ENCODE measurements at places on chromosomes 16 and 17.

- H3K4me3 ChIP-seq, result peak overlapping the region; percentile 66
- peak; percentile 24 for DNase-seq
- no peaks in the 10 kb centered on the region for H3K36me3 ChIP-seq
- H3K27me3 ChIP-seq, result peaks cover 41% of the 10 kb centered on the region
Measured at GRCh38 chr16:10180771-10181163, 1.5 kb downstream of the GRIN2A start.

- no peak overlapping the region for H3K4me3 ChIP-seq
- no peaks in the 10 kb centered on the region for H3K4me1 ChIP-seq
- no peaks in the 10 kb centered on the region for H3K27me3 ChIP-seq
- H3K36me3 ChIP-seq, result no peaks in the 10 kb centered on the region
Measured at GRCh38 chr16:22673421-22673831, 140.5 kb upstream of the HS3ST2 start.

DNA sequence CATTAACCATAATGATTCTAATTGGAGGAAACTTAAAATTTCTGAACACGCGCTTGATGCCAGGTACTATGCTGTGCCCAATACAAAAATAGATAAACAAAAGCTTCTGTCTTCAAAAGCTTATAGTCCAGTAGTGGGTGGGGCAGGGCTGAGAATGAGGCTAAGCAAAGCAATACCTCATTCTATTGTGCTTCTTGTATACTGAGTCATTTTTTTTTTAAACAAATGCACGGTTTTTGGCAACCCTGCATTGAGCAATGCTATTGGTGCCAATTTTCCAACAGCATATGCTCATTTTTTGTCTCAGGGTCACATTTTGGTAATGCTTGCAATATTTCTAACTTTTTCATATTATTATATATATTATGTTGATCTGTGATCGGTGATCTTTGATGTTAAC lies 34.7 kb upstream of the HNF1B start:
- H3K27me3 ChIP-seq, result no peaks in the 10 kb centered on the region
- H3K36me3 ChIP-seq, result no peaks in the 10 kb centered on the region
- DNase-seq, result no peak
- H3K27ac ChIP-seq, result no peak overlapping the region
- no peak overlapping the region for H3K4me3 ChIP-seq
- H3K4me1 ChIP-seq, result peaks cover 15% of the 10 kb centered on the region

GRCh38 chr16:88383401-88384221 lies 852 bp downstream of the ZNF469 start:
- peaks cover 5% of the 10 kb centered on the region for H3K4me1 ChIP-seq
- H3K4me3 ChIP-seq, result peak overlapping the region; percentile 58
- peak; percentile 24 for DNase-seq
- no peak overlapping the region for H3K27ac ChIP-seq
- H3K27me3 ChIP-seq, result peaks cover 35% of the 10 kb centered on the region

GRCh38 chr16:50251375-50252081 lies 14.8 kb upstream of the ADCY7 start:
- H3K4me3 ChIP-seq, result no peak overlapping the region
- no peaks in the 10 kb centered on the region for H3K36me3 ChIP-seq
- no peaks in the 10 kb centered on the region for H3K27me3 ChIP-seq
- DNase-seq, result no peak

GRCh38 chr16:3091551-3091950 lies 7.5 kb downstream of the ZSCAN10 start:
- no peaks in the 10 kb centered on the region for H3K36me3 ChIP-seq
- DNase-seq, result no peak
- peaks cover 10% of the 10 kb centered on the region for H3K4me1 ChIP-seq
- peaks cover 17% of the 10 kb centered on the region for H3K27me3 ChIP-seq
- H3K4me3 ChIP-seq, result no peak overlapping the region

GRCh38 chr16:79008036-79008868 lies 592.3 kb downstream of the MAF start:
- no peak for DNase-seq
- peaks cover 16% of the 10 kb centered on the region for H3K4me1 ChIP-seq
- H3K27me3 ChIP-seq, result peaks cover 5% of the 10 kb centered on the region
- H3K27ac ChIP-seq, result no peak overlapping the region
- peaks cover 18% of the 10 kb centered on the region for H3K36me3 ChIP-seq

- peaks cover 14% of the 10 kb centered on the region for H3K4me1 ChIP-seq
- DNase-seq, result peak; percentile 55
- no peak overlapping the region for H3K4me3 ChIP-seq
- no peaks in the 10 kb centered on the region for H3K27me3 ChIP-seq
Measured at GRCh38 chr17:27651411-27652345, 20.7 kb downstream of the LGALS9 start.

DNA sequence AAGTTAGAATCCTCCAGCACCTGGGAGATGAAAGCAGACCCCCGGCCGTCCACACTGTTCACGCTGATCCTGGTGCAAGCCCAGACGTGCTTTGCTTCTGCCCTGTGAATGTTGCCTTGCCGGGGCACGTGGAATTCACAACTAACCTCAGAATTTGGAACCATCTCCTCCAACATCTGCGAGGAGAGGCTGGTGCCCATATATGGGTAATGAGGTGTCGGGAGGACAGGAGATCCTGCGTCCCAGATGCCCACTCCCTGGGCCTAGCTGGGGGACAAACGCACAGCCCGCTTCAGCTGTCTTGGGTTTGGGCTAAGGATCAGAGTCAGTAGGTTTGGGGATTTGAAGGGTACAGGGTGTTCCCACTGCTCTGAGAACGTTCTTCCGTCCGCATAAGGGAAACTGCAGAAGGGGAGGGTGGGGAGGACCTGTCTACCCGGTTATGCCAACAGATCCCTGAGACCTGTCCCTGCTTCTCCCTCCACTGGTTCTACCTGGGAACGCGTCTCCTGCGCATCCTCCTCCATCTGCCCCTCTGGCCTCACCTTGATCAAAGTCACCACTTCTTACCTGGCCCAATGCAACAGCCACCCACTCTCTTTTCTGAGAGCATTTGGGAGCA lies 14.1 kb downstream of the PPL start:
- H3K36me3 ChIP-seq, result peaks cover 6% of the 10 kb centered on the region
- H3K27me3 ChIP-seq, result no peaks in the 10 kb centered on the region
- no peaks in the 10 kb centered on the region for H3K4me1 ChIP-seq
- no peak overlapping the region for H3K27ac ChIP-seq

- no peak overlapping the region for H3K27ac ChIP-seq
- no peak for DNase-seq
- no peak overlapping the region for H3K4me3 ChIP-seq
- no peaks in the 10 kb centered on the region for H3K36me3 ChIP-seq
- peaks cover 38% of the 10 kb centered on the region for H3K27me3 ChIP-seq
Measured at GRCh38 chr17:2777242-2777867, 18.9 kb upstream of the RAP1GAP2 start.

- H3K4me3 ChIP-seq, result peak overlapping the region; percentile 3
- no peak overlapping the region for H3K27ac ChIP-seq
- H3K27me3 ChIP-seq, result no peaks in the 10 kb centered on the region
- no peaks in the 10 kb centered on the region for H3K36me3 ChIP-seq
- peaks cover 28% of the 10 kb centered on the region for H3K4me1 ChIP-seq
Measured at GRCh38 chr16:81728435-81728834, 50.7 kb upstream of the PLCG2 start.

DNA sequence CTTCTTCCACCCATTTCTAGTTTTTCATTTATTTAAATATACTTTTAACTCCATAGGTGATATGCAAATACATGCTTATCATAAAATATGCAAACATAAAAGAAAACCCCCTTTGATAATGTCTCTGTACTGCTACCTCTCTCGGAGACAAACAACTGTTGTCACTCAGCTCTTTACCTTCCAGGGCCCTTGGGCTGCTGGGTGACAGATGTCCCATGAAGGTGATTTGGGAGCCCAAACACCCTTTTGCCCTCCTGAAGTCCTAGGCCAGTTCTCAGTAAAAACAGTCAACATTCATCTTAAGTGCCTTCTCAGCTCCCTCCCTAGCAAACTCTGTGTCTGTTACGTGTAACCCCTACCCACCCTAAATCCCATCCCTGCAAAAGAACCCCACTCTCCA lies 37.5 kb downstream of the CHD9 start:
- no peaks in the 10 kb centered on the region for H3K27me3 ChIP-seq
- peak overlapping the region; percentile 62 for H3K4me3 ChIP-seq
- H3K27ac ChIP-seq, result peak overlapping the region; percentile 92
- no peak for DNase-seq
- no peaks in the 10 kb centered on the region for H3K36me3 ChIP-seq

GRCh38 chr17:4607773-4608187 lies 23.5 kb downstream of the SMTNL2 start:
- DNase-seq, result no peak
- H3K4me3 ChIP-seq, result no peak overlapping the region
- H3K4me1 ChIP-seq, result no peaks in the 10 kb centered on the region
- peaks cover 31% of the 10 kb centered on the region for H3K27me3 ChIP-seq

- H3K4me3 ChIP-seq, result no peak overlapping the region
- peaks cover 4% of the 10 kb centered on the region for H3K36me3 ChIP-seq
- DNase-seq, result no peak
- H3K4me1 ChIP-seq, result no peaks in the 10 kb centered on the region
Measured at GRCh38 chr16:46632778-46633733, 11.9 kb upstream of the SHCBP1 start.

GRCh38 chr16:81582655-81583441 lies 138.2 kb downstream of the CMIP start:
- H3K27me3 ChIP-seq, result no peaks in the 10 kb centered on the region
- DNase-seq, result no peak
- peak overlapping the region; percentile 2 for H3K27ac ChIP-seq
- no peaks in the 10 kb centered on the region for H3K36me3 ChIP-seq
- peaks cover 31% of the 10 kb centered on the region for H3K4me1 ChIP-seq
- H3K4me3 ChIP-seq, result no peak overlapping the region

- H3K27me3 ChIP-seq, result peaks cover 7% of the 10 kb centered on the region
- H3K4me3 ChIP-seq, result peak overlapping the region; percentile 0
- no peaks in the 10 kb centered on the region for H3K36me3 ChIP-seq
- no peak for DNase-seq
- H3K4me1 ChIP-seq, result peaks cover 18% of the 10 kb centered on the region
- H3K27ac ChIP-seq, result no peak overlapping the region
Measured at GRCh38 chr16:2779978-2780898, 3.2 kb upstream of the ELOB start.

- no peak for DNase-seq
- H3K4me3 ChIP-seq, result no peak overlapping the region
- peaks cover 38% of the 10 kb centered on the region for H3K27me3 ChIP-seq
- H3K4me1 ChIP-seq, result no peaks in the 10 kb centered on the region
- no peak overlapping the region for H3K27ac ChIP-seq
Measured at GRCh38 chr16:82195917-82196494, 26.0 kb upstream of the MPHOSPH6 start.

DNA sequence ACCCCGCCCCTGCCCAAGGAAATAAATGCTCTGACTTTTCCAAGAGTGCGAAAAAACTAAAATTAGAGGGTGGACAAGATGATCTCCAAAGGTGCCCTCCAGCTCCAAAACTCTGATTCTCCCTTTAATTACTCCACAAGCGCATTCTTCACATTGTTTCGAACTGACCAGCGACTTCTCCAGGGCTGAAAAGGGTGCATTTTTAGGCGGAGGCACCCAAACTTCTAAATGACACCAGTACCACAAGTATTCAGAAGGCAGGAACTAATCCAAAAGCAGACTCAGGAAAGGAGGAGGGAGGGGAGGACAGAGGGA lies 750 bp downstream of the ZFHX3 start:
- H3K4me1 ChIP-seq, result peaks cover 9% of the 10 kb centered on the region
- no peaks in the 10 kb centered on the region for H3K27me3 ChIP-seq
- H3K4me3 ChIP-seq, result peak overlapping the region; percentile 88
- no peak for DNase-seq
- H3K27ac ChIP-seq, result peak overlapping the region; percentile 93

- H3K4me1 ChIP-seq, result peaks cover 72% of the 10 kb centered on the region
- no peak overlapping the region for H3K4me3 ChIP-seq
- no peaks in the 10 kb centered on the region for H3K27me3 ChIP-seq
- H3K36me3 ChIP-seq, result no peaks in the 10 kb centered on the region
- no peak overlapping the region for H3K27ac ChIP-seq
Measured at GRCh38 chr16:12062343-12063003, 85.9 kb downstream of the SNX29 start.

DNA sequence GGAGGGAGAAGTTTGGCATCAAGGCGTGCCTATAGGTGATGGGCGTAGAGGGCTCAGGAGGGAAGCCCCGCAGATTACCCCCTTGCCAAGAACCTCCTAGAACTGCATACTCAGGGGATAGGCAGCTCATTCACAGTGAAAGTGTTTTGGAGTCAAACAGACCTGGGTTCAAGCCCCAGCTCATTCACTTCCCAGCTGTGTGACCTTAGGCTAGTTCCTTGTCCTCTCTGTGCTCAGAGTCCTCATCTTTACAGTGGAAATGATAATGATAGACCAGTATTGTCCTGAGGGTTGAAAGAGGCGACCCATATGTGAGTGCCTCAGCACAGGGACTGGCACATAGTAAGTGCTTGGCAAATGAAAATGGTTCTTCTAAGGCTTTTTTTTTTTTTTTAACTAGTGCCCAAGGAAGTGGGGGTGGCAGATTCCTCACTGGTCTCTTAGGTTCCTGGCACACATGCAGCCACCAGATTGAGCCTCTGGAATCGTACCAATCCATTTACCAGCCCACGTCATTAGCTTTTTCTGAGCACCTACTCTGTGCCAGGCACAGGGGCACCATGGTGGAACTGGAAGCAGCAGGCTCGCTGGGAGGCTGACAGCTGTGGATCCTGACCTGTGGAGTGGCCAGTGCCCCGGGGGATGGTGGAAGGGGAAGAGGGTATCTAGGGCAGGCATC lies 75.8 kb downstream of the SREBF1 start:
- H3K27ac ChIP-seq, result no peak overlapping the region
- H3K36me3 ChIP-seq, result no peaks in the 10 kb centered on the region
- peaks cover 56% of the 10 kb centered on the region for H3K4me1 ChIP-seq
- H3K27me3 ChIP-seq, result no peaks in the 10 kb centered on the region
- no peak overlapping the region for H3K4me3 ChIP-seq

- peaks cover 66% of the 10 kb centered on the region for H3K4me1 ChIP-seq
- peak overlapping the region; percentile 46 for H3K27ac ChIP-seq
- no peak for DNase-seq
- H3K4me3 ChIP-seq, result peak overlapping the region; percentile 25
Measured at GRCh38 chr17:17073030-17073564, 30.8 kb downstream of the MPRIP start.

- DNase-seq, result no peak
- no peaks in the 10 kb centered on the region for H3K36me3 ChIP-seq
- peak overlapping the region; percentile 32 for H3K4me3 ChIP-seq
Measured at GRCh38 chr17:35740997-35741931, 9.8 kb downstream of the RASL10B start.

Measured in naive B cell (primary cell).